Activated CD4-positive, alpha-beta memory T cell treated with anti-CD3 and anti-CD28 coated beads, Interleukin-2, amount 10 ng/mL, durations not matched to agents 7 days and 5 days (primary cell): ENCODE measurements at places on chromosomes 4 and X. TPM values are rescaled to one million over a fixed set of nuclear protein-coding genes. Genes with fewer than 3 reads are reported as not detected.

DNA sequence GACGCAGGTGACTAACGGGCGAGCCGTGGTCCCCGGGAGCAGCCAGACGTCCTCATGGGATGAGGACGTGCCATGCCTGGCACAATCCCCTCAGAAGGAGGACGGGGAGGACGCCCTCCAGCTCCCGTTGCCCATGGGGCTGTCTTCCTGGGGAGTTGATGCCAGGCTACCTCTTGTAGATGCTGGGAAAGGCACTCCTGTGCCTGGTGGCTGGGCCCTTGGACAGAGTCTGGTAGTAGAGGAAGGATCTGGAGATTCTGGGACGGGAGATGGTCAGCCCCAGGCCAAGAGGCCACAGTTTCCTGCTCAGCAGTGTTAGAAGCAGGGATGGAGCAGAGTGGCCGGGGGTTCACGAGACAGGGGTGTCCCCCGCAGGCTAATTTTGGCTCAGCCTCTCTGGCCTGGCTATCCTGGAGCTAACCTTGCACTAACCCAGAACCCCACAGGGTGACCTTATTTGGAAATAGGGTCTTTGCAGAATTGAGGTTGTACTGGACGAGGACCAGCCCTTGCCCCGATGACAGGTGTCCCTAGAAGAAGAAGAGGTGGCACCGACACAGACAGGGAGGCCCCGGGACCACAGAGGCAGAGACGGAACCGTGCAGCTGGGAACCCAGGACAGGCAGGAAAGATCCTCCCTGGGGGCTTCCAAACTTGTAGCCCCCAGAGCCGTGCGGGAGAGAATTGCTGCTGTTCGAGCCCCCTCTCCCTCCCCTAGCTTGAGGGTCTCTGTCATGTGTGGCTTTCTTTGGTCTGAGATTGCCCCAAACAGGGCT, 50.1 kb upstream of the ADRA2C start:
- no peaks in the 10 kb centered on the region for H3K36me3 ChIP-seq
- H3K27ac ChIP-seq = no peak overlapping the region
- DNase-seq = no peak

DNA sequence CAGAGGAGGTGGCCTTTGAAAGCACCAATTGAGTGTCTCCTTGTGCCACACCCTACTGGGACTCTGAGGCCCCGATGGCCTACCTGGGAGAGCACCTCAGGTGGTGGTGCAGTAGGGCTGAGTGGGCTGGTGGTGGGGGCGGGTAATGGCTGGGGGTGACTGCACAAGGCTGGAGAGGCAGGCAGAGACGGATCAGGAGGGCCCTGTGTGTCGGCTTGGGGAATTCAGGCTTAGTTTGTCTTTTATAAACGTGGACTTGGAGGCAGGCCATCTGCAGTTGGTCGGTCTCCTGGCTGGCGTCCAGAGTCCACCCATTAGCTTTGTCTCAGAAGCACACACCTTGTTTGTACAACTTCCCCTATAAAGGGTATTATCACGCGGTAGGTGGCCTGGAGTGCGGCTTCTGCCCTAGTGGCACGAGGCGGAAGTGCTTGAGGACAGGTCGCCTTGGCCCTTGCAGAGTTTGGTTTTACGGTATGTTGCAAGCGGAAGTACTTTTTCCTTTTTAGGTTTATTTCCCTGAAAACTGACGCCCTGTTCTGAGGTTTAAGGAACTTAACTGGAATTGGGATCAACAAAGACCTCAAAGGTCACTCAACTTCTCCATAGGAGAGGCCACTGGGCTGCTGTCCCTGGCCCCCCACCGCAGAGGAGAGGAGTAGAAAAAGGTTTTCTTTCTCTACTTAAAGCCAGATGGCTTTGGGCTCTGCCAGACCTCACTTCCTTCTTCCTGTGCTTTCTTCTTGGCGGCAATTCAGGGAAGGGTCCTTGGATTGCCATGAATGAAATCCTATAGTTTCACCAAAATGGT, 8.0 kb downstream of the TBC1D14 start:
- peaks cover 69% of the 10 kb centered on the region for H3K4me1 ChIP-seq
- peak; percentile 44 for DNase-seq
- H3K36me3 ChIP-seq = peaks cover 28% of the 10 kb centered on the region

Gene CLGN
- total RNA-seq = 0.25 TPM

Gene SLC2A9
- 0.83 TPM for total RNA-seq

DNA sequence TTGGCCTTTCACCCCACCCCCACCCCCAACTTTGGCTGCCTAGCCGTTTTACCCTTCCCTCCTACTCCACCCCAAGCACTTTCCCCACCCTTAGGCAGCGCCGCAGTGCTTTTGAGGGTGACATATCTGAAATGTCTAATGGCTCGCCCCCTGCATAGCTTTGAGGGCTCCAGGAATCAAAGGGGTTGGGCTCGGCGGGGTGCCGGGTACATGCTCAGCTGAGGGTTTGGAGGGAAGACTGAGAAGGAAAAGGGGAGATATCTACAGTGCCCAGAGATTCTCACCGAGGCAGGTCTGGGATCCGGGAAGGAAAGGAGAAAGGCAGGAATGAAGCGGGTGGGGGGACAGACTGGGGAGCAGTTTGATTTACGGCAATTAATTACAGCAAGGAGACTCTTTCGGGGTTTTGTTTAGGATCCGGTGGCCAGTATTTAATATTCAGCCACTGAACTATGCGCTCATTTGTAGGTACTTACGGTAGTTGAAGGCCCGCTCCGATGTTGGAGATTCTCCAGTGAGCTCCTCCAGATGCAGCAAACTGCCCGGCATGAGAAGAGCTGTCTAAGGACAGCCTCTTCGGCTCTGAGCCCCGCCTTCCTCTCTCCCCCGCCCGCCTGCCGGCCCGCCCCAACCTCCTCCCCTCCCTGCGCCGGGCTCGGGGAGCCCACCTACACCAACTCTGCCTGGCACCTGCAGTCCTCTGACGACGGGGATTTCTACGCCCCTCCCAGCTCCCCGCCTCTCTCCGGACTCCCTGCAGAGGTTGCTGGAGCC, at the start of gene IGSF1:
IGSF1 (minus strand) TSS at position 569 of the 774 bp plus-strand sequence. CDS start 2,632 bp downstream, outside the sequence.
- H3K27me3 ChIP-seq = peaks cover 9% of the 10 kb centered on the region
- no peak within 1 kb of the TSS for H3K4me3 ChIP-seq
- no peak for DNase-seq
- no peak within 1 kb of the TSS for H3K27ac ChIP-seq
- H3K4me1 ChIP-seq = no peaks in the 10 kb centered on the region

Gene ARR3
- total RNA-seq = not detected

GRCh38 chr4:184938871-184939270, 79.4 kb upstream of the HELT start:
- no peak overlapping the region for H3K27ac ChIP-seq
- no peak overlapping the region for H3K4me3 ChIP-seq
- peaks cover 3% of the 10 kb centered on the region for H3K4me1 ChIP-seq
- H3K27me3 ChIP-seq = peaks cover 15% of the 10 kb centered on the region

Gene SH3D19
- total RNA-seq = not detected

DNA sequence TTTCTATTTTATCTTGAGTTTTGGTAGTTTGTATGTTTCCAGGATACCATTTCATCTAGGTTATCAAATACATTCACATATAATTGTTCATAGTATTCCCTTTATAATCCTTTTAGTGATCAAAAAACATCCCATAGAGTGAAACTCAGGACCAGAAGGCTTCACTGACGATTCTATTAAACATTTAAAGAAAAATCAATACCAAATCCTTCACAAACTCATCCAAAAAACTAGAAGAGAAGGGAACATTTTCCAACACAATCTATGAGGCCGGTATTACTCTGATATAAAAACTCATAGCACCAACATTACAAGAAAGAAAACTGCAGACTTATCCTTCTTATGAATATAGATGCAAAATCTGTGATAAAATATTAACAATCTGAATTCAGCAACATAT, 203.4 kb downstream of the ANKRD50 start:
- H3K27ac ChIP-seq = no peak overlapping the region
- no peaks in the 10 kb centered on the region for H3K4me1 ChIP-seq
- H3K36me3 ChIP-seq = no peaks in the 10 kb centered on the region
- no peaks in the 10 kb centered on the region for H3K27me3 ChIP-seq
- no peak for DNase-seq
- no peak overlapping the region for H3K4me3 ChIP-seq

GRCh38 chrX:132022967-132023895, at the start of gene STK26:
Gene STK26, plus strand, starts transcription at chrX:132023302. Its CDS starts 316 bp downstream, at chrX:132023618.
- peak; percentile 84 for DNase-seq
- no peaks in the 10 kb centered on the region for H3K27me3 ChIP-seq
- H3K27ac ChIP-seq = peak within 1 kb of the TSS; percentile 85
- H3K36me3 ChIP-seq = peaks cover 7% of the 10 kb centered on the region

Gene KCND1
- total RNA-seq = 4.9 TPM

DNA sequence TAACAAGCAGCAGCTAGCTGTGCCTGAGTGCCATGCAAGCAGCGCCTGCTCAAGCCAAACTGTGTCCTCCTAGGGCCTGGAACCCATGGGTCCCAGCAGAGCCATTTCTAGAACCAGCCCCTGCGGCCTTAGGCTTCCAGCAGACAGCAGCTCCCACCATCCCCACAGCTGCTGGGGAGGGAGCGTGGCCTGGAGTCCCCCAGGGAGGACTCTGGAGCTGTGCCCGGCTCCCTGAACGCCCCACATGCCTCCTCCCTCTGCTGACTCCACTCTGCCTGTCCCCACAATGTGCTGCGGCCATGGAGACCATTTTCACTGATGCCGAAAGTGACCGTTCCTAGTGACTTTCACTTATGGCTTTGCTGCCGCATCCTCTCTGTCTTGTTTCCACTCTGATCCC, 45.9 kb downstream of the GAK start:
- DNase-seq = no peak
- no peaks in the 10 kb centered on the region for H3K27me3 ChIP-seq
- no peak overlapping the region for H3K4me3 ChIP-seq
- no peak overlapping the region for H3K27ac ChIP-seq
